ENCODE measurements at places on chromosomes 12 and 14.

DNA sequence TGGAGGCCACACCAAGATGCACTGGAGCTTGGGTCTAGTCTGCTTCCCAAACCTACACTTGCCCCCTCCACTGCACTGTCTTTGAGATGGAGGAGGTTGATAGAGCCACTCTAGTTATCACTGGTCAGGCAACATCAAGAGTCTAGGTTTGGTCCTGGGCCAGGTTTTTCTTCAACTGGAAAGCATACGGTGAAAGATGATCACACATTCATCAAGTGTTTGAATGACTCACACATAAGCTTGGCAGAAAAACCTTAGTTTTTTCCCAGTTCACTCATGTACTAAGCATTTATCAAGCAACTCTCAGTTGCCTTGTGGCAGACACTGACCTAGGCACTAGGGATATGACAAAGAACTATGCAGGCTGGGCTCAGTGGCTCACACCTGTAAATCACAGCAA is 84.5 kb downstream of the PLEKHG3 start:
- no peak for DNase-seq

DNA sequence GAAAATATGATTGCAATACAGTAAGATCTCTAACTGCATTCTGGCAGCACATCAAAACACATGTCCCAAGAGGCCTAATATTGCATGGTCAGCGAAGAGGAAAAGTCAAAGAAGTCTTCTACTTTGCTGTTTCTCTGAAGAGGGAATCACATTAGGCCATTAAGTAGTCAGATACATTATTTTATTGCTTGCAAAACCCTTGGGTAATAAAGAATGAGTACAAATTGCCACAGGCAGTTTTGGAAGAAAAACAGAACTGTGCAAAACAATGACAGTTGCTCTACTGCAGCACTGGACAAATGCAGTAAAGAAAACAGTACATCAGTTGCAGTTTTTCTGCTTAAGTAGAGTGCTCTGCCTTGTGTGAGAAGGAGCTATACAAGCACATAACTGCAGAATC is 211.9 kb downstream of the MED13L start:
- no peak for DNase-seq

GRCh38 chr12:14442221-14442881 is 76.9 kb downstream of the ATF7IP start:
- DNase-seq: no peak

DNA sequence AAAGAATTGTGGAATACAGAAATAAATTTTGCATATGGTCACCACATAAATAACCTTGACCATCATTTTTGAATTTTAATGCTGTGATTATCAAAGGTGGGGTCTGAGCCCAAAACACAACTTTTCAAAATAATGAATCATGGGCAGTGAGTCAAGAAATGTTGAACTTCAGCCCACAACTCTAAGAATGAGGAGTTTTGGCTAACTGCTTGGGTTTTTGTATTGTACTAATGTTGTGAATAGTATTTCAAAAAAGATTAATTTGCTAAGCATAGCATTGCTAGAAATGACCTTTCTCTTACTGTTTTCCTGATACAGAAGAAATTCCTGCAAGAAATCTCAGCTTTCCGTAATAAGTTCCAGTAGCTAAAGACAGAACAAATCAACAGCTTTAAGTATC is 24.4 kb upstream of the YARS2 start:
- no peak for DNase-seq

- DNase-seq: no peak
These were observed 10.3 kb downstream of the GPRC5D start for GRCh38 chr12:12941450-12942350.

GRCh38 chr14:95943699-95944098 is 67.1 kb downstream of the TUNAR start:
- DNase-seq: no peak

DNA sequence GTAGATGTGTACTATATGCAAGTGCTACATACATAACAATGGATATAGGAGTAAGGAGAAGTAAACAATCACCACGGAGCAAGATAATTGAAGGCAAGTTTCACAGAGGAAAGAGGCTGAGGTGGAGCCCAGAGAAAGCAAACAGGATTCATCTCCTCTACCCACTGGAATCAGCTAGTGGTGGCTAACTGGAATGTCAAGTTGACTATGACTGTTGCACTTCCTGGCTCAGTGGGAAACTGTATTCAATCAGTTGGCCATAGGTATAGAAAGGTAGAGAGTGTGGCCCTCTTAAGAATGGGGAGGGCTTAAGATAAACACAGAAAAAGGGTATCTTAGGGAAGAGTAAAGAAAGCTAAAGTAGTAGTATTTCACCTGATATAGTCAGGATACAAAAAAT is 62.4 kb downstream of the MAP4K5 start:
- DNase-seq: no peak
